Stimulated activated CD4-positive, alpha-beta T cell treated with anti-CD3 and anti-CD28 coated beads, Interleukin-12 subunit alpha, Interleukin-12 subunit beta, amount 100 ng/mL, for 24 hours (primary cell): ENCODE measurements at places on chromosomes 2 and 18.

DNA sequence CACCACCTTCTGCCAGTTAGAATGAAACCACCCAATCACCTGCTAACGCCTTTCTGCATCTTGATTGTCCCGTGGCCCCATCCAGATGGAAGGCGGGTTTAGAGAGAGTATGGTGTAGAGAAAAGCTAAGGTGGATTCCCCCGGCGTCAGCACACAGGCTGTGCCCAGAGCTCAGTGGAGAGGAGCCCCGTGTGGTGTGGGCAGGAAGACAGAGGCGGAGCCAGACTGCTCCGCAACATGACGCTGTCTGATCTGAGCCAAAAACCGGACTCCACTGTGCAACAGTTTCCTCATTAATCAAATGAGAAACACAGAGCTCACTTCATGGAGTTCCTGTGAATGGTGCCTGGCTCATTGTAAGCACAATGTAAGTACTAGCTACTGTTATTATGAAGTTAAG, 448.1 kb upstream of the SMIM21 start:
- DNase-seq: no peak

GRCh38 chr2:147554521-147555107, 290.2 kb upstream of the ACVR2A start:
- no peak for DNase-seq

DNA sequence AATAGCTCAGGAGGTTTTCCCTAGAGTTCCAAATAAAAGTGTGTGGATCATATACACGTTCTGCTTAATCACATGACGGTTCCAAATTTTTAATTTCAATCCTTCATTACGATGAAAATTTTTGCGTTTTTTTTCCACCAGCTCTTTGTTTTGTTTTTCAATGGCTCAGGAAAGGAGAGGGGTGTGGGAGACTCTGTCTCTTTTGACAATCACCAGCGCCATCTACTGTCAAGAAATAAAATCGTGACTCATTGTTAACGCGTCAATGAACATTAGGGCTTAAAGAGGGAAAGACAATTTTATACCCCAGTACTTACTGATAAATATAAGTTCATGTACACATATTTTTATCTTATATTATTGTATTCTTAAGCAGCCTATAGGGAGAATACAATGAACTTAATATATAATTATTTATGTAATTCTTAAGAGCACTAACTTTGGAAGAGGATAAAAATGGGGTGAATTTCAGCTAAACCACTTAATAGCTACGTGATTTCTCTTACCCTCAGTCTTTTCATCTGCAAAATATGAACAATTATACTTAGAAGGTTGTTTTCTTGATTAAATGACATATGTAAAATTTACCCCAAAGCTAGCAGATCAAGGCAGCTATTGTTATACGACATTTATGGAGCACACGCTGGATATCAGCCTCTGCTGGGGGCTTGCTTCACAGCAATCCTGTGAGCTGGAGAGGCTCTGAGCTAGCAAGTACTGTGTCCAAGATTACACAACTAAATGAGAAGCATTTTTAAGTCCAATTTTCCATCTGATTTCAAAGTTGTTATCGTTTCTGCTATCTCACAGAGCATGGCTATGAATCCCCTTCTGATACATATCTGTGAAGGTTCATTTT, 47.4 kb upstream of the RMDN2 start:
- no peak for DNase-seq

DNA sequence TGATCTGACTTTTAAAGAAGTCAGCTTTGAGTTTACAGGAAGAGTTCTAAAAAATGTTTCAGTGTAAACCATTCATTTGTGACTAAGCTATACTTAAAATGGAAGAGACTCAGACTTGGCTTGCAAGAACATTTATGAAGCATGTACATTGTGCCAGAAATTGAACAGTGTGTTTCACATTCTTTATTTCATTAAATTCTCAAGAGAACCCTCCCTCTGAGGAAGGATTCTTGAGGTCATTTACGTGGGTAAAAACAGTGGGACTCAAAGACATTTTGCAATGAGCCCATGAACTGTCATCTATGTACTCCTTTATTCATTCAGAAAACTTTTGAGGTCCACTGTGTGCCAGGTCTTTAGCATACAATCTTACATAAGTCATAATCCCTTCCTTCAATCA, 143.6 kb upstream of the ZNF521 start:
- DNase-seq: no peak

DNA sequence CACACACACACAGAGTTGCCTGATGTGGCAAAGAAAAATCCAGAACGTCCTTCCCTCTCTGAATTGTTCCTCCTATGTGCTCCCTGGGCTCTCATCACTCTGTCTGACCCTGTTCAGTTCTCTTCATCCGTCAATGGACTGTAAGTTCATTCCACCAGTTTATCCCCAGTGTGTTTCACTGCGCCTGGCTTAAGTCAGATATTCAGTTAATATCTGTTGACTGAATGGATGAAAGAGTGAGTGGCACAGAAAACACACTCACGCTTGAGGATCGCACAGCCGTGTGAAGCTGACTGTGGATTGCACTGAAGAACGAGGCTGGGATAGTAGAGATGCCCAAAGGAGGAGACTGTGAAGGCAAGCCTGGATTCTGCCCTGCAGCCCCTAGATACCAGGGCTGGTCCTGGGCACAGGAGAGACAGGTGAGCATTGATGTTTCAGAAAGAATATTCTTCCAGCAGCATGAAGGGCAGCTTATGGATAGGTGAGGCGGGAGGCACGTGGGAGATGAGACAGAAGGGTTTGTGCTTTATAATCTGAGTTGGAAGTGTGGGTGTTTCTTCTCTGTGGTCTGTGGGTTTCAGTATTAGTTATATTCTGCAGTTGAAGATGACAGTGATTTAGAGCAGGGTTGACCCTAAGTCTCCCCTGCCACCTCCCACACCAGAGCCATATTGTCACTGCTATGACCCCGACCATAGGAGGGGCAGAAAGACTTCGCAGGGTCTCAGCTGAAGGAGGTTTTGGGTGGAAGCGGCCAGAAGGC, 129.9 kb downstream of the SOCS6 start:
- DNase-seq: no peak

DNA sequence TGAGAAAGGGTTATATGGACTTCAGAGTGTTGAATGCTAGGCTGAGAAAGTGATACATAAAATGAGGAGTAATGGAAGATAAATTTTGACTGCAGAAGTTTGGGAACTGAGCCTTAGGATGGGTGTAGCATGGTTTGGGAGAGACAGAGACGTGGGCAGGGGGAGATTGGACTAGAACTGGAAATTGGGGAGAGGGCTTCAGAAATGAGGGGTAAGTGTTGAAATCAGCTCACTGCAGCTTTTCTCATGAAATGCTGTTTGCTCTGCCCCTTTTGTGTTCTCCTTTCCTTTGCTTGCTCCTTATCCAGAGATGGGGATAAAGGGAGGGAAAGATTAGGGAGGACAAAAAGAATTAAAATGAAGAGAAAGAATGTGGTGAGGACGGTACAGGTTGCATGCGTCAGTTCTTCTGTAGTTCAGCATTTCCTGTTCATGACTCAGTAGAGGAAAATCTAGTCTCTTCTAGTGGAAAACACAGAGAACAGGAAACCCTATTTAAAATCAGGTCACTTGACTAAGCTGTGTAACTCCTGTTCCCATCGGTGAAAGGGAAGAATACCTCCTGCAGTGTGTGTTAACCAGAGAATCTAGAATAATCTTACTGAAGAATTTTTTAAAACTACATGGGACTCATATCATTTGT, 105.6 kb downstream of the CRIM1 start:
- DNase-seq: no peak

GRCh38 chr18:58407649-58408407, 221.1 kb downstream of the ALPK2 start:
- DNase-seq: no peak

GRCh38 chr18:8548186-8548585, 61.1 kb upstream of the RAB12 start:
- DNase-seq: no peak

- DNase-seq: no peak
Observed at GRCh38 chr2:239522740-239523119, 121.9 kb upstream of the HDAC4 start.

GRCh38 chr2:159963700-159964099, 98.7 kb downstream of the PLA2R1 start:
- DNase-seq: no peak

GRCh38 chr2:69514406-69514805, 77.2 kb upstream of the NFU1 start:
- DNase-seq: no peak

DNA sequence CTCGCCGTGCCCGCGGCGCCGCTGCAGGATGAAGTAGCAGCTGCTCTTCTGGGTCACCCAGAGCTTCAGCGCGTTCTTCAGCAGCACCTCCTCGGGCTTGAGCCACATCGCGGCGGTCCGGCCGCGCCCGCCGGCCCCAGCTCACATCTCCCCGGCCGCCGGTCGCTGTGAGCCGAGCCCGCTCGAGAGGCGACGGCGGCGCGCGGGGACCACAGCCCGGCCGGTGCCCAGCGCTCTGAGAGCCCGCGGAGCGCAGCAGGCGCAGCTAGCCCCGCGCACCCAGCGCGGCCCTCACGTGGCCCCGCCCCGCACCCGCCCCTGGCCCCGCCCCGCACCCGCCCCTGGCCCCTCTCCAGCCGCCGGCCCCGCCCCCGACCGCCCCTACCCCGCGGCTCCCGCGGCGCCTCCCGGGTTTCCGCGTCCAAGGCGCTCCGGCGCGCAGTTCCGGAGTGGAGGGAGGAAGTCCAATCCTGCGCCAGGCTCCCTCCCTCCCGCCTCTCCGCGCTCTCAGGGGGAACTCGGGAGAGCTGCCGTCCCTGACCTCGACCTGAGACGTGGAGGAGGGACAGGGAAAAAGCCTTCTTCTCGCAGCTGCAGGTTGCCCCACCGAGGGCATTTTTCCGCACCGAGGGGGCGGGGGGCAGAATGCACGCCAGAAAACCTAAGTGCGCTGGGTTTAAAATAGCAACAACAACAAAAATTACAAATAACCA, at the start of gene TBC1D8:
Gene TBC1D8, minus strand, starts transcription at position 237 of the 713 bp plus-strand sequence. Its CDS starts 129 bp downstream, at position 108.
- peak; percentile 45 for DNase-seq

DNA sequence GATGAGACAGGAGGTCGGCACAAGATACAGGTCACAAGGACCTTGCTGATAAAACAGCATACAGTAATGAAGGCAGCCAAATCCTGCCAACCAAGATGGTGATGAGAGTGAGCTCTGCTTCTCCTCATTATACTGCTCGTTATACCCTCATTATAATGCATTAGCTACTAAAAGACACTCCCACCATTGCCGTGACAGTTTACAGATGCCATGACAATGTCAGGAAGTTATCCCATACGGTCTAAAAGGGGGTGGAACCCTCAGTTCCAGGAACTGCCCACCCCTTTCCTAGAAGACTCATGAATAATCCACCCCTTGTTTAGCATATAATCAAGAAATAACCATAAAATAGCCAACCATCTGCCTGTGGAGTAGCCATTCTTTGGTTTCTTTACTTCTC, 224.2 kb downstream of the RBM43 start:
- no peak for DNase-seq

GRCh38 chr2:40072442-40073232, 293.6 kb upstream of the THUMPD2 start:
- DNase-seq: no peak

- no peak for DNase-seq
Observed at GRCh38 chr18:75164479-75164878, 44.5 kb downstream of the PTGR3 start.

DNA sequence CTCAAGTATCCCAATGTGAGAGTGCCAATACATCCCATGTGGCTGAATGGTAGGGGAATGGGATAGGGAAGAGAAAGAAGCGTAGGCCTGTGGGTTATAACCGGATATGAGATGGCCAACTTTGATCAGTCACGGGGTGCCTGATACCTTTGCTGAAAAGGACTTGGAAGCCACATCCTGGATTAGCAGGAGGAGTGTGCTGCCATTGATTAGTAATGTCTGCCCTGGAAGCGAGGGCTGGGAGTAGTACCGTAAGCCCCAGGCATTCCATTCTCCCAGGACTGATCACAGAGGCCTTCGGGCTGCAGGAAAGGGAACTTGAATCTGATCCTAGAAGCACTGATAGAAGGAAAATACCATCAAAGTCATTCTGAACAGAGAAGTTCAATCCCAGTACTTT, 218.5 kb downstream of the TFCP2L1 start:
- no peak for DNase-seq
